ENCODE measurements at places on chromosomes 13 and 19. TPM values are rescaled to one million over a fixed set of nuclear protein-coding genes. Genes with fewer than 3 reads are reported as not detected.

Gene UBE2L5
- not detected for total RNA-seq

Gene FLT3
- total RNA-seq = not detected

Gene NLRP5
- not detected for total RNA-seq

Gene DKKL1
- 0.13 TPM for total RNA-seq

Gene ZNF211
- 9.0 TPM for total RNA-seq

Measured in dermis microvascular lymphatic vessel endothelial cell (primary cell).